ENCODE measurements at places on chromosomes 5 and 9. TPM values are rescaled to one million over a fixed set of nuclear protein-coding genes. Genes with fewer than 3 reads are reported as not detected.

DNA sequence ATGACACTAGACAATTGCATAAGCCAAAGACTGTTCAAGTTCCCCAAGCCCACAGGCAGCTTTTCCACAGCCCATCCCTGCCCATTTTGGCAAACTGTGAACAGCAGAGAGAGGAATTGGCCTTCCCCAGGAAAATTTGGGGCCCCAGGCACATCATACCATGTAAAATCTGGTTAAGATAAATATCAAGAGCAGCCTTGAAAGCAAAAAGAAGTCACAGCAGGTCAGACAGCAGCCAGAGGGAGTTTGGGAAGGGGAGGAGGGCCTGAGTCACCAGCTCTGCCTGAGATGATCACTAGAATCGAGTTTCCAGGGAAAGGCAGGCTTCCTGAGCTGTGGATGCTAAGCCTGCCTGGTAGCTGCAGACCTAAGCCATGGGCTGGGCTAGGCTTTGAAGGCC is 179.2 kb downstream of the RFK start:
- H3K27me3 ChIP-seq = no peaks in the 10 kb centered on the region
- no peaks in the 10 kb centered on the region for H3K4me1 ChIP-seq
- H3K36me3 ChIP-seq = no peaks in the 10 kb centered on the region
- no peak overlapping the region for H3K27ac ChIP-seq
- no peak for DNase-seq

- no peak for DNase-seq
- H3K27ac ChIP-seq = no peak overlapping the region
- no peaks in the 10 kb centered on the region for H3K36me3 ChIP-seq
- H3K4me1 ChIP-seq = no peaks in the 10 kb centered on the region
- H3K4me3 ChIP-seq = no peak overlapping the region
- H3K27me3 ChIP-seq = no peaks in the 10 kb centered on the region
These were observed 52.3 kb downstream of the NTNG2 start for GRCh38 chr9:132214027-132214622.

DNA sequence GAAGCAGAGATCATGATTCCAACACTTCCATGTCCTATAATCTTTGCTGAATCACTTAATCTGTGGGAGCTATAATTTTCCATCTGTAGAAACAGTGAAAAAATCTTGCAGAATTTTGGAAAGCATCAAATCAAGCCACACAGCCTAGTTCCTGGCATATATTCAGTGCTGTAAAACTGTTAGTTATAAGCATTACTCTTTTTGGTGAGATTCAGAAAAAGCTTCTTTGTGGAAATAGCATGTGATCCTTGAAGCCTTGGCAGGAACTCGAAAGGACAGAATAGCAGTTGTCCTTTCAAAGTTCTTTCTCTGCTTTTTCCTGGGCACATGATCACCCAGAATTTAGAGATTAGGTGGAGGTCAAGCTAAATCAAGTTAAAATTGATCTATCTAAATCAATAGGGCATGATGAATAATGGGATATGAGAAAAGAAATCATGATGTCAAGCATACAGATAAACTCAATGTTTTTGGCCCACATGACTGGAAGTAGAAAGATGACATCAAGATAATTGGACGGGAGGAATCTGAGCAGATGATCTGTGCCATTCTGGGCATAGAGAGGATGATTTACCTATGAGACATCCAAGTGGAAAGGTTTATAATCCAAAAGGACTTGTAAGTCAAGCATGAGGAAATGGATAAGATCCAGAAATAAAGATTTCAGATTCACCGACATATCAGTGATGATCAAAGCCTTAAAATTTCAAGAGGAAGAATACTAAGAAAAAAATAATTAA is 73.1 kb downstream of the TMEM232 start:
- H3K4me1 ChIP-seq = no peaks in the 10 kb centered on the region
- DNase-seq = no peak
- H3K27ac ChIP-seq = no peak overlapping the region
- no peaks in the 10 kb centered on the region for H3K36me3 ChIP-seq

DNA sequence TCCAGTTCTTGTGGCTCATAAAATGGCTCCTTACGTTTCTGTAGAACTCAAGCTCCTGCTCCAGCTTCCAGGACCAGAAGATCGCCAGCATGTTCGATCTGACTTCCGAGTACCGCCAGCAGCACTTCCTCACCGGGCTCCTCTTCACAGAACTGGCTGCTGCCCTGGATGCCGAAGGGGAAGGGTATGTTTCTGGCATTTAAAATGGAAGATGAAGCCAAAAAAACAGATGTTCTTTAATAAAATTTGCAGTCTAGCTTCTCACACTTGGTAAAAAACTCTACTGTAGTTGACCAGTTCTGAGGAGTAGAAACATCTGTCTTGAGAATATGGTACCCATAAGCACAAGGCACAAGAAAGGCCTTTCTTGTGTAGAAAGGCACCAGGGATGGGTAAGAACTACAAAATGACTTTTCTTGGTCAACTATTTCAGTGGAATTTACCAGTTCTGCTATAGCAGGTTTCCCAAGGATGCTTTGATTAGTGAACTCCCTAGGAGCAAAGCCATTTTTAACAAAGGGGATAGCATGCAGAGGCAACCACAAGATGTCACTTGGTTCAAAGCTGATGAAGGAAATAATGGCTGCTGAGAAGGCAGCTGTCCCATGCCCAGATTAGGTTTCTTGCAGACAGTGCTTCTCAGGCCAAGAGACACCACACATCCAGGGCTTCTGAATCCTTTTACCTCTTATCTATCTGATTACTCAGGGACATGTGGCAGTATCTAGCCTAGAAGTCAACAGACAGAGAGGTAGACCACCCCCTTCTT is 192.4 kb downstream of the DOCK8 start:
- no peaks in the 10 kb centered on the region for H3K27me3 ChIP-seq
- no peak overlapping the region for H3K27ac ChIP-seq
- DNase-seq = no peak
- no peaks in the 10 kb centered on the region for H3K4me1 ChIP-seq

MRPS30 gene
- 50.8 TPM for total RNA-seq

DNA sequence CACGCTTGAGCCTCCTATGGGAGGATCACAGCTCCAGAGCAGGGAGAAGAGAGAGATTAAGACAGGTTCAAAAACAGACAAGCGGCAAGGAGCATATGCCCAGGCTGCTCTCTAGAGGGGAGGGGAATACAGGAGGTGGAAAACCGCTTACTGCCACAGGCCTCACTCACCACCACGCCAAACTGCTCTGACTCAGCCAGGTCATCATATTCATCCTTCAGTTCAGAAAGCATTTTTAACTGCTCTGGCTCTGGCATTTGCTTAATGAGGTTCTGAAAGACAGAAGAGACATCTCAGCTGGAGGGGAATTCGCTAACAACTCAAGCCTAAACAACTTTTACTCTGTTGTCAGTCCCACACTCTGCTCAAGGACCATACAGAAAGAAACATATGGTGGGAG is 40.1 kb downstream of the PCDHGC5 start:
- no peak for DNase-seq
- H3K36me3 ChIP-seq = peaks cover 17% of the 10 kb centered on the region
- no peak overlapping the region for H3K27ac ChIP-seq
